ENCODE measurements at places on chromosomes 1 and 21.
A peak's percentile ranks its signal among the peaks of the same experiment; 100 is the strongest.

DNA sequence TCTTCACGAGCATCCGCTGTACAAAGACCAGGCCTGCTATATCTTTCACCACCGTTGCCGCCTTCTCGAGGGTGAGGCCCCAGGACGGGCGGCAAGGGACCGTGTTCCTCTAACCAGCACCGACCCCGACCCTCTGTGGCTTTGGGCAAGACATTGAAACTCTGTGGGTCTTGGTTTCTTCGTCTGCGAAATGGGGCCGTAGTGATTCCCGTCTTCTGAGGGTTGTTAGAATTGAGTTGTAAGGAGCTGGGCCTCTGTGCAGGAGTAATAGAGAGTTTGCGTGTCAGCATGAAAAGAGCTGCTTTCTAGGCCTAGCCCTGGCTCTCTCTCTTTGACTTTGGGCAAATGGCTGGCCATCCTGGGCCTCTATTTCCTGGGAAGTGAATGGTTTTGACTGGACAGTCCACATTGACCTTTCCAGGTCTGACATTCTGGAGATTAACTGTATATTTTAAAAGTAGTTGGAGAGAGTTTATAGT lies 591 bp downstream of the MRPL37 start:
- no peak for DNase-seq

GRCh38 chr1:182061594-182061993 lies at the start of gene ZNF648:
Gene ZNF648, minus strand, starts transcription at chr1:182061712. Its CDS starts 3,702 bp downstream, at chr1:182058010.
- no peak for DNase-seq

GRCh38 chr1:13667691-13668090 lies 32.3 kb upstream of the PRDM2 start:
- DNase-seq: peak; percentile 63

GRCh38 chr1:213621077-213621476 lies 366.7 kb upstream of the PROX1 start:
- no peak for DNase-seq

DNA sequence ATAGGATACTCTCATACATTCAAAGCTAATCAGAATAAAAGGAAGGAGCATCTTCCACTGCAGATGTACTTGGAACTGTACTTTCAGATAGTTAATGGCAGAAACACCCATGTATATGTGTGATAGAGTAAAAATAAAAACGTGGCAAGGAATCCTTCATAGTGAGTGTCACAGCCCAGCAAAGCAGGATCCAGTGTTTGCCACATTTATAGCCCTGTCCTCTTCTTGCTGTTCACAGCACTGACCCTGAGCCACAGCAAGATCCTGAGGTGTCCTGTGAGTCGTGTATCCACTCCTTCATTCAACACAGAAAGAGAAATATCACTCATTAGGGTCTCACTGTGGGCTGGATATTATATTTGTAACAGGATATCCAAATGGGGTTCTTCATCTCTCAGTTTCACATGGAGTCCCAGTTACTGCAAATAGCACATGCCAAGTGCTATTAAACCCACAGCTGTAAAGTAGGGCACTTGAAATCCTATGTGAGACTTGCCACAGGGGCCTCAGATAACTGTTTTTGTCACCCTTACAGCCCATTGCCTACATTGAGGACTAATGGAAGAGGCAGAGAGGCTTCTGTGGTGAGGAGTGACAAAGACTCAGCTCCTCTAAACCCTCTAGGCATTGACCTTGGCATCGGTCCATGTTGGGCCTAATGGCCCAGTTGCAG lies 41.3 kb downstream of the CYP2J2 start:
- no peak for DNase-seq

DNA sequence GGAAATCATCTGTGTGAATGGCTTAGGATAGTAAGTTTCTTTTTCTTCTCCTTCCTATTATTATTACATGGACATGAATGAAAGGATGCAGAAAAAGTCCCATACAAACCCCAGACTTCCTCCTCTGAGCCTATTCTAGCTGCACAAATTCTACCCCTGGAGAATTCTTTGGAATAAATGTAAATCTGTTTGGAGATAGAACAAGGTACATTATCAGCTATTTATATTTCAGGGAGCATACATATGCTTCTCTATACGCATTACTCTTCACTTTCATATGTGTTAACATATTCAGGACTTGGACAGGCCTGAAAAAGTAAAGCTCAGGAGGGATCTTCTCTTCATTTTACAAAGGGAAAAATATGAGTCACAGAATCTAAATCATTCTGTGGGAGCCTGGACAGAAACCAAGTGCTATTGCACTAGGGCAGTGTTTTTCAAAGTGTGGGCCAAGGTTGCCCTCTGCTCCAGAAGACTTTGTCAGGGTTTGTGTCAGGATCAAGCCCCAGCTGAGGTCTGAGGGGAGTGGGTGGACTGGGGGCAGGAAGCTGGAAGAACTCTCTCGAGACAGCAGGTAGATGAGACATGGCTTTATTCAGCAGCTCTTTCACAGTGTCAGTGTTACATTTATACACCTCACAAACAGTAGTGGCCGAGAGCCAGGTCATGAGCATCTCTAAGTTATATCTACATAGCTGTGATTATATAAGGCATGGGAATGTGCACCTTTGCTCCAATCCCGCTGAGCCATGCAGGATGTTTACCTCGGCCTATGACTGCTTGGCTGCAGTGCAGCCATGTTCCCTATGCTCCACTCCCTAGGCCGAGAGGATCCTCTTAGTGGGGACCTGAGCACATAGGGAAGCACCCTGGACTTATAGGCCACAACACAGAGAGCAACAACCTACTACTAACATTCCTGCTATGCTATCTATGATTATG lies 114.3 kb downstream of the GDAP2 start:
- no peak for DNase-seq

DNA sequence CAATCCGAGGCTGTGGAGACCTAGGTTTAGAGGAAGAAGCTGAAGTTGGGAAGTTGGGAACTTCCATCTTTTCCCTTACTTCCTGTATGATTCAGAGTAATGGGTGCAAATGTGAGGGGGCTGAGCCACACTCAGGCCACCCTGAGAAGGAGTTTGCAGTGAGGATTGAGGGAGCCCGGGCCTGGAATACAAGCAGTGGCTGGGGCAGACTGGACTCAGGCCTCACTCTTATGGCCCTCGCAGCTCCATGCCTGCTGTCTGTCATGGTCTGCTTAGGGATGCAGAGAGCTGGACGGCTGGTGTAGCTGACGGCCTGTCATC lies 73.7 kb upstream of the RAB4A start:
- no peak for DNase-seq

DNA sequence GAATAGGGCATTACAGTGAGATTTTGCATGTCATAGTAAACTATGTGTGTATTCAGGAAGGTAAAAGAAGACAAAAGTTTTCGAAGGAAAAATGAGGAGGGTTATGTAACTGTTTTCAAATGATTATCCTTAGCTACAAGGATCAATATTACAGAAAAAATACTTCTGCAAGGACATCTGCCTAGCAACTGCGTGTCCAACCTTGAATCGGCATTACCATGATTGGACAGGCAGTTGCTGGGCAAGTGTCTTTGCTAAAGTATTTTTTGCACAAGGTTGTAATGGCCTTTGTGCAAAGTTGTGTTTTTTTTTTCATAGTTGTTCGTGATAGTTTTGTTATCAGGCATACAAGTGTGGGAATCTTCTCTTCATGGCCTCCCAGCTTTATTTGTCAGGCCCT lies 136.8 kb downstream of the FASLG start:
- DNase-seq: no peak

- DNase-seq: no peak
Observed at GRCh38 chr1:161936786-161937185, 86.9 kb downstream of the OLFML2B start.

- DNase-seq: no peak
Observed at GRCh38 chr1:56216218-56216617, 363.1 kb downstream of the PLPP3 start.

- no peak for DNase-seq
Observed at GRCh38 chr1:156709031-156709430, 3.6 kb upstream of the CRABP2 start.
